ENCODE measurements at places on chromosomes 5 and 9.

GRCh38 chr5:55923865-55924500 lies 70.8 kb downstream of the IL6ST start:
- peaks cover 4% of the 10 kb centered on the region for H3K27me3 ChIP-seq
- H3K27ac ChIP-seq: no peak overlapping the region
- H3K36me3 ChIP-seq: no peaks in the 10 kb centered on the region
- peaks cover 25% of the 10 kb centered on the region for H3K4me1 ChIP-seq
- no peak for DNase-seq

DNA sequence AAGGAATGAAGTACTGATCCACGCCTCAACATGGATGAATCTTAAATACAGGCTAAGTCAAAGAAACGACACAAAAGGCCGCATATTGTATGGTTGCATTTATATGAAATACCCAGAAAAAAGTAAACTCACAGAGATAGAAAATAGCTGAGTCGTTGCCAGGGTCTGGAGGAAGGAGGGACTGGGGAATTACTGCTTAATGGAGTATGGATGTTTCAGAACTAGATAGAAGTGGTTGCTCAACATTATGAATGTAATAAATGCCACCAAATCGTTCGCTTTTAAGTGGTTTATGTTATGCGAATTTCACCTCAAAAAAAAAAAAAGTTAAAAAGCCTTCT lies 784 bp upstream of the MSANTD3 start:
- peak overlapping the region; percentile 86 for H3K27ac ChIP-seq
- H3K4me3 ChIP-seq: peak overlapping the region; percentile 89
- H3K4me1 ChIP-seq: peaks cover 20% of the 10 kb centered on the region
- peaks cover 11% of the 10 kb centered on the region for H3K36me3 ChIP-seq
- DNase-seq: no peak

DNA sequence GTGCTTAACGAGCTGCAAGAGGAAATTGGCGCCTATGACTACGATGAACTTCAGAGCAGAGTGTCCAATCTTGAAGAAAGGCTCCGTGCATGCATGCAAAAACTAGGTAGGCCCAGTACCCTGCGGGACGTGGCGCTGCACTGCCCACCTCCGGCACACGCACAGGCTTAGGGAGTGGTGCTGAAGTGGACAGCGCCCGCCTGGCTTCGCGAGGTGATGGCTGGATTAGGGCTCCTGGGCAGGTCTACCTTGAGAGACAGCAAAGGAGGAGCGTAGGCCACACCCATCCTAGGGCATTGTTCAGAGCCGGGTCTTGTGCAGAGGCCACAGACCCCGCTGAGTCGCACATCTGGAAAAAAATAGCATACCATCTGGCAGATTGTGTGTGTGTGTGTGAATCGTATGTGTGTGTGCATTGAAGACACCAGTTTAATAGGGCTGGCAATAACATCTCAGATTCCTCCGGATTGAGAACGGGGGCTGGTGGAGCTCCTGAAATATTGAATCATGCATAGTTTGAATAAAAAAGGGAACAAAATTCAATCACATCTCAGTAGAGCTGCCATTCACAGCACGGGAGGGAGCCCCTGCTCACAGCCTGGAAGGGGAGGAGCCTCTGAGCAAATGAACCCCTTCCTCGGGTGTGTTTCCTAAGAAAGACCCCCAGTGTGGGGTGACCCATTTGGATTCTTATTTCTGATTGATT lies 11.1 kb downstream of the OLFM1 start:
- peak; percentile 39 for DNase-seq
- H3K4me1 ChIP-seq: no peaks in the 10 kb centered on the region
- no peaks in the 10 kb centered on the region for H3K36me3 ChIP-seq
- peaks cover 2% of the 10 kb centered on the region for H3K27me3 ChIP-seq

DNA sequence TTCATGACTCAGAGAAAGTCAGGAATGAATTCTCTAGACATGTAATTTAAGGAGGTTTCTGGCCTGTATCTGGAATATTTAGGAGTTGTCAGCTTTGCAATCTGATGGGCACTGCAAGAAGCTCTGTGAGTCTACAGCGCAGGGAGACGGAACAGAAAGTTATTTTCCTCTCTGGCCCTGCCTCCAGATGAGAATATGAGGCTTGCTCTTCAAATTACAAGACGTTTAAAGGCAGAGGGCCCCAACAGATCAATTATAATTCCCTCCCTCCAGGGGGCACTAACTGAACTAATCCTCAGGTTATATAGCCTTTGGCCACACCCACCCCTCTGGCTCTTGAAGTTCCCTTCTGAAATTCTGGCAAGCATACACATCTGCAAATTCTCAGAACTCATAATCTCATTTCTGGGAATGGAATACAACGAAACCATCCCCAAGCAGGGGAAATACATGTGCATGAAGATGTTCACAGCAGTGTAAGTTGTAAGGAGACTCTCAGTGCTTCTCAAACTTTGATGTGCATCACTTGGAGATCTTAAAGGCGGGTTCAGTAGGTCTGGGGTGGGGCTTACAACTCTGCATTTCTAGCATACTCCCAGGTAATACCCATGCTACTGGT lies 307.6 kb downstream of the CWC27 start:
- H3K27me3 ChIP-seq: peaks cover 8% of the 10 kb centered on the region
- H3K4me1 ChIP-seq: peaks cover 8% of the 10 kb centered on the region
- no peaks in the 10 kb centered on the region for H3K36me3 ChIP-seq

DNA sequence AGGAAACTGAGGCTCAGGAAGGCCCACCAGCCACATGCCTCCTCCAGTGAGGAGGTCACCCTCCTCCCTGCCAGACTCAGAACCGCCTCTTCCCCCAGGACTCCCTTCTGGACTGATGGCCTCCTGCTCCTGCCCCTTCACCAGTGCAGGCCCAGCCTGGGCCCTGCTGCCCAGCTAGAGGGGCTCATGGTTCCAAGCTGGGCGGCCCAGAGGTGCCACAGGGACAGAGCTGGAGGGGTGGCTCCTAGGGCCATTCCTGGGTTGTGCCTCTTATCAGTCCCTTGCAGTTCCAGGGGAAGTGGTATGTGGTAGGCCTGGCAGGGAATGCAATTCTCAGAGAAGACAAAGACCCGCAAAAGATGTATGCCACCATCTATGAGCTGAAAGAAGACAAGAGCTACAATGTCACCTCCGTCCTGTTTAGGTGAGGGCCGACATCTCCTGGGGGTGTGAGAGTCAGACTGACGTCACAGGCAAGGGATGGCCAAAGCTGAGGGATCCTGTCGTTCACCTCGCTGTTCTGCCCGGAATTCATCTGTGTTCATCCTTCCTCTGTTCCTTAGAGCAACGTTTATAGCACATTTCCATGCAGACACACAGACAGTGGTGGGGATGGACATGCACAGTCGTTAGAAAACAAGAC lies 819 bp downstream of the LCN2 start:
- H3K36me3 ChIP-seq: no peaks in the 10 kb centered on the region
- H3K27ac ChIP-seq: peak overlapping the region; percentile 34
- DNase-seq: no peak
- H3K4me1 ChIP-seq: peaks cover 3% of the 10 kb centered on the region

DNA sequence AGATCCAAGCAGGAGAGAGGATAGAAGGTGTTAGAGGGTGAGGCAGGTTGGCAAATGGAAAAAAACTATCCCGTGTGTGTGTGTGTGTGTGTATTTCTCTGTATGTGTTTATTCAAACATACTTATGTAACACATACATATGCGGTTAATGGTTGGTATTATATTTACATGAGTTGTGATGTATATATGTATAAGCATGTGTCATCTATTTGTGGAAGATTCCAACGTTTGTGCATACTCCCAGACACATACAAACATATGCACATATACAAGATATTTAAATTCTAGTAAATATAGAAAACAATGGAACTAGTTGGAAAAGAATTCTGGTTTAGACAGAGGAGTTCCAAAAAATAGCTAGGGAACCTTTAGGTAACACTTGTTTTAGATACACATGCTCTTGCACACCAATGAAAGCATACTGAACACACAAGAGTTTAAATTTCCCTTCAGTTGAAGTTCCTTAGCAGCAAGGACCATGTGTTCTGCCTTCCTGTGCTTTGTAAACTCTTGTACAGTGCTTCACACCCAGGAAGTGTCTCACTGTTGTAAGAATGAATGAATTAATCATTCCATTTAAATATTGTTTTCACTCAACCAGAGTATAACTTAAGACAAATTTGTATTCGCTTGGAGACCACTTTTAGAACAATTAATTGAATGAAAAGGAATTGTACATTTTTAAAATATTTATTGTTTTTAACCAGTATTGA lies 257.8 kb downstream of the FER start:
- H3K27me3 ChIP-seq: no peaks in the 10 kb centered on the region
- H3K4me1 ChIP-seq: no peaks in the 10 kb centered on the region

DNA sequence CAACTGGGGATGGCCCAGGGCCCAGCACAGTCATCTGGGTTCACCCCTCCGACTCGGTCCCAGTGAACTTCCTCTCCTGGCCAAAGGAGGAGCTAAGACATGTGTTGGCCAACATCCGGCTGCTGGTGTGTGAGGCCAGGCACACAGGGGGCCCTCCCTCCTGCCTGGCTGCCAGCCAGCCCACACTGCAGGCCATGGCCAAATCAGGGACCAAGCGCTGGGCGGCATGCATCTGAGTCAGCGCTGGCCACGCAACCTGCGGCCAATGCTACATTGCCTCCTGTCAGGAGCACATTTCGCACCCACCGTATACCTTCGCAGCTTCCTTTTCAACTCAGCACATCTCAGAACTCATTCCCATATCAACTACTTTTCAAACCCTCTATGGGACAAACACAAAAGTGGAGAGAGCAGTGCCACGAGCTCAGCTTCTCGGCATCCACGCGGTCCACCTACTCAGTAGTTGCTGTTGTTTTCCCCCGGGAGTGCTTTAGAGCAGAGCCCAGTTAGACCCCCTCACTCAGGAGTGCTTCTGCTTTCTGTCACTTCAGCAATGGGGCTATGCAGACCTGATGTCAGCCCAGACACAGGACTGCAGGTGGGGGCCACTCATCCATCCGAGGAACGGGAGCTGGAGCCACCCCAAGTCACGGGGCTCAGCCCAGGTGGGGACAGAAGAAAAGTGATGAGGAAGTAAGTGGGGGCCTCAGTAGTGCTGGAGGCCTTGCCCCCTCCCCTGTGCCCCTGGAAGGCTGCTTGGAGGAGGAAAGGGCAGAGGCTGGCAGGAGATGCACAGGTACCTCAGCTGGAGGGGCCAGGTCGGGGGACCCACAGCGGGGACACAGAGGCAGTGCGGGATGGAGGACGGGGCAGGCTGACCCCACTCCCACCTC lies 13.9 kb downstream of the NINJ1 start:
- H3K27me3 ChIP-seq: no peaks in the 10 kb centered on the region
- peak; percentile 57 for DNase-seq
- peak overlapping the region; percentile 91 for H3K27ac ChIP-seq
- H3K36me3 ChIP-seq: peaks cover 1% of the 10 kb centered on the region

GRCh38 chr5:52443187-52443586 lies 344.5 kb upstream of the ITGA1 start:
- no peak overlapping the region for H3K4me3 ChIP-seq
- H3K27me3 ChIP-seq: no peaks in the 10 kb centered on the region
- no peaks in the 10 kb centered on the region for H3K4me1 ChIP-seq
- DNase-seq: no peak

- H3K4me1 ChIP-seq: peaks cover 2% of the 10 kb centered on the region
- H3K27ac ChIP-seq: no peak overlapping the region
- no peaks in the 10 kb centered on the region for H3K36me3 ChIP-seq
- no peak overlapping the region for H3K4me3 ChIP-seq
- no peak for DNase-seq
These were observed 20.7 kb downstream of the LHX2 start for GRCh38 chr9:124032247-124032646.

- no peak overlapping the region for H3K4me3 ChIP-seq
- no peaks in the 10 kb centered on the region for H3K4me1 ChIP-seq
- no peak overlapping the region for H3K27ac ChIP-seq
- no peak for DNase-seq
- no peaks in the 10 kb centered on the region for H3K36me3 ChIP-seq
- H3K27me3 ChIP-seq: no peaks in the 10 kb centered on the region
These were observed 196.2 kb downstream of the AOPEP start for GRCh38 chr9:94922691-94923107.
